Immature natural killer cell (primary cell): ENCODE measurements at places on chromosomes 4 and X.

- DNase-seq: peak; percentile 14
Observed at GRCh38 chrX:13646154-13646549, 6.8 kb upstream of the TCEANC start.

GRCh38 chr4:81499840-81500239 lies 28.1 kb upstream of the RASGEF1B start:
- DNase-seq: no peak

- no peak for DNase-seq
Observed at GRCh38 chr4:159171287-159171686, 68.4 kb downstream of the RAPGEF2 start.

- DNase-seq: no peak
Observed at GRCh38 chr4:158783785-158784184, 15.0 kb downstream of the FNIP2 start.

DNA sequence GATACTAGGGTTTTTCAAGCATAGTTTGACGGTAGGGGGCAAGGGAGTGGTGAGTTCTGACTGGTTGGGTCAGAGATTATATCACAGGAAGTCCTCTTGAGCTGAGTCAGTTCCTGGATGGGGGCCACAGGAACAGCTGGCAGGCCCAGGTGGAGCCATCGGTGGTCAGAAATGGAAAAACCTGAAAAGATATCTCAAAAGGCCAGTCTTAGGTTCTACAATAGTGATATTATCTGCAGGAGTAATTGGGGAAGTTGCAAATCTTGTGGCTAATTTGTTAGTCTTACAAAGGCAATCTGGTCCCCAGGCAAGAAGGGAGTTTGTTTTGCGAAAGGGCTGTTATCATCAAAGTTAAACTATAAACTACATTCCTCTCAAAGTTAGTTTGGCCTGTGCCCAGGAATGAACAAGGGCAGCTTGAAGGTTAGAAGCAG lies 159.3 kb downstream of the PTCHD1 start:
- DNase-seq: no peak

DNA sequence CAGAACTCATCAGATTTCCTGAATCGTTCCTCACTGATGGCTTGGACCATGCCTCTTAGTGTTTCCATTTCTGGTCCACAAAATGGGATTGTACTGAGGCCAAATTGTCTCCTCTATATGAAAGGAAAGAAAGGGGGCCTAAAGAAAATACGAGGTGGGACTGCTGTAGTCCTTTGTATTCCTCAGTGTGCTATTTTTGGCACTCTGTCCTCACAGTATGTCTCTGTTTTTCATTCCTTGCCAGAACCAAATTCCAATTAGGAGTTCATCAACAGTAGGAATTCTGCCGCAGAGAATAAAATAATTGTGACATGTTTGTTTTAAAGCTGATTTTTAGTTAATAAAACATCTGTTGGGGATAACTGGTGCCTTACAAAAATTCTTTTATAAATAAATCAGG lies 515.7 kb downstream of the SMARCA1 start:
- DNase-seq: no peak

GRCh38 chr4:12211636-12212035 lies 782.9 kb upstream of the HS3ST1 start:
- DNase-seq: no peak

GRCh38 chr4:10104211-10104990 lies 12.2 kb downstream of the WDR1 start:
- DNase-seq: no peak

GRCh38 chrX:84336646-84337045 lies 148.6 kb upstream of the RPS6KA6 start:
- no peak for DNase-seq

GRCh38 chr4:105709081-105709450 lies 482 bp downstream of the GSTCD start:
- no peak for DNase-seq

DNA sequence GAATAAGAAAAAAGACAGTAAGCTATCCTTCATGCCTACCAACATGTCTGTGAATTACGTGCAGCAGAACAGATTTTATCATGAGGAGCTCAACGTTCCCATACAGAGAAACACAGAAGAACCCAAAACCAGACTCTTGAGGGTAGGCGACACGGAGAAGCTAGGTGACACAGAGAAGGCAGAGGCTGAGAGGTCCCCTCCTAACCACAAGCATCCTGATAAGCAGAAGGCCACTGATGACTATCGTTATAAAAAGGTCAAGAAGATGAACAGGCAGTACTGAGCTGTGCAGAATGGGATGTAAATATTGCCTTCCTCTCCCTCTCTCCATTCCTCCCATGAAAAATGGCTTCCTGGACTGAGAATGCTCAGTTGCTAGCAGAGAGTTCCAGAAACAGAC lies 350.2 kb upstream of the BOD1L1 start:
- peak; percentile 7 for DNase-seq

DNA sequence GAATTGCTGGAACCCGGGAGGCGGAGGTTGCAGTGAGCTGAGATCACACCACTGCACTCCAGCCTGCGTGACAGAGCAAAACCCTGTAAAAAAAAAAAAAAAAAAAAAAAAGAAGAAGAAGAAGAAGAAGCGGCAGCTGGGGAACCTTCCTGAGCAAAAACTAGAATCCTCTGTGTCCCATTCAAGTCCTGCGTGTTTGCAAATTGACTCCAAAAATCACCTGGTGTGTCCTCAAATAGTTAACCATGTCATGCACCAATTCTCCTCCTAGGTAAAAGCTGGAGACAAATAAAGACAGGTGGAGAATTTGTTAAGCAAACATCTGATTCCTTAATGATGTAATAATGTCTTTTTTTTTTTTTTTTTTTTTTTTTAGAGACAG lies 31.9 kb upstream of the ASMTL start:
- no peak for DNase-seq

DNA sequence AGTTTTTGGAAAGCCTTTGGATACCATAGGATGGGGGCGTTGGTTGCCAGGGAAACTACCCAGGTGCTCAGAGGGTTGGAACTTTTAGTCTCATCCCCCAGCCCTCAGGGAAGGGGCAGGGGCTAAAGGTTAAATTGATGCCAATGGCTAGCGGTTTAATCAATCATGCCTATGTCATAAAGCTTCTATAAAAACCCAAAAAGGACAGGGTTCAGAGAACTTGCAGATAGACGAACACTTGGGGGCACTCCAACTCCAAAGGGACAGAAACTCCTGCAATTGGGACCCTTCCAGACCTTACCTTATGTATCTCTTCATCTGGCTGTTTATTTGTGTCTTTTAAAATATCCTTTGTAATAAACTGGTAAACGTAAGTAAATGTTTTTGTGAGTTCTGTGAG lies 30.0 kb upstream of the GPR173 start:
- DNase-seq: no peak

DNA sequence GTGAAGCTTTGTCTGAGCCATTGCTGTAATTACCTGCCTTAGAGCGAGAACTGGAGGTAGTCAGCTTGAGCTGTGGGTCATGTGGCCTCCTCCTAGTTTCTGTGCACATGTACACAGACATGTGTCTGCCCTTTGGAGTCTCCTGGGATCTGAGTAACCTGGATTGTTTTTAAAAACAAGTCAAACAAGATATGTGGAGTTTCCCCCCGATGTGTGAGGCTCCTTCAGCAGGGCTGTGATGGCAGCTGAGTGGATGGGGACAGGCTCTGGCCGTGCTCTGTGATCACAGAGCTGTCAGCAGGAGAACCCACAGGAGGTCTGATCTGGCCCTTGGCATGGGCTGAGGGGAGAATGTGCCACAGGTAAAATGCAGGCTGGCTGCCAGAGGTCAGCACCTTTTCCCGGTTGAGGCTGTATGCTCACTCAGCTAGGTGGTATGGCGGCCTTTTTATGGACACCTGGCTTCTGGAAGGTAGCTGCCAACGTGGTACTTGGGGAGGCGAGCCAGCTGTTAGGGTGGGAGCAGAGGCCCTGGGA lies 38.4 kb downstream of the NOP14 start:
- no peak for DNase-seq

- no peak for DNase-seq
Observed at GRCh38 chr4:126144543-126145237, 829.9 kb downstream of the FAT4 start.

DNA sequence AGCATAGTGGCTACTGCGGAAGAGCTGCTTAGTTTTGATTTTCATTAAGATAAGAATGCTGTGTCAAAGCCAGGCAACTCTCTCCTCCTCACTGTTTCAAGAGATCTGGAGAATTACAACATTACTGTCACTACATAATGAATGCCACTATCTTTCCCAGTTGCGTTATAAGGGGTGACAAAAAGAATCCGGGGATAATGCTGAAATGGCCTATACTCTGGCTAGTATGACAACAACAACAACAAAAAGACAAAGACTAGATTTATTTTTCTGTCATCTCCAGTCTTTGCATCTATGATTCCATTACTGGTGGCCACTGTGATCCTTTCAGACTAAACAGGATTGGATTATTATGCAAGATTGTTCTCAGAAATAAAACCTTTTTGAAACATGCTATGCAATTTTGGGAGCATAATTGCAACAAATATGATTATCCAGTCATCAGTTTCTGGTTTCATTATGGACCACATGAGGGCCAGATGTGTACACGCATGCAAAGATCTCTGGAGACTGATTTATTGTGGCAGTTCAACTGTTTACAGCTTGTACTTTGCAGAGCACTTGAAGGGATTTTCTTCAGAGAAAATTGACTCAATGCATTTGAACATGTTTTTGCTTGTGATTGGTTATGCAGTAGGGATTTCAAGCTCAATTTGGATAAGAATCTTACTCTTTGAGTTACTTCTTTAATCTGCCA lies 31.1 kb upstream of the SPANXB1 start:
- DNase-seq: no peak

DNA sequence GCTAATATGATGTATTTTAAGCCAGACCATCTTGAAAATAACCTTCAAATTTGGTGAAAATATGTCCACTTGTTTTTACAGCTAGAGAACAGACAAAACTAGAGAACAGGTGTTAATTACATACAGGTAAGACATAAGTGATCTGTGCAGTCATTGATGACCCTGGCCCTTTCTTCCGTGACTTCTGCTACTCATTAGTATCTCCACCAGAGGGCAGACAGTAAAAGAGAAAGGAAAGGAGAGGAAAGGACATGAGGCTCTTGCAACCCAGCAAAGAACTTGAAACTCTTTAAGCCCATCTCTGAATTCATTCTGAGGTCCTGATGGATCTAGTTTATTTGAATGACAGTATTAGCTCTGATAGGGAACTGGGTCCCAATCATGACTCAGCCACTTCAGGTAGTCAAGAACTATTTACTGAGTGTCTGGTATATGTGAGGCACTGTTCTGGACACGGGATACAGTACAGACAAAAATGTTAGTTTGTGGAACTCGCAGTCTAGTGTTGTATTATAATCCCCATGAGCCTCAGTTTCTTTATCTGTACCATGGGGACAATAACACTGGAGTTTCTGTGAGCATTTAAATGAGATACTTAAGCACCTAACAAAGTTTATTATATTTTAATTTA lies 121.0 kb upstream of the TEX13D start:
- peak; percentile 52 for DNase-seq

DNA sequence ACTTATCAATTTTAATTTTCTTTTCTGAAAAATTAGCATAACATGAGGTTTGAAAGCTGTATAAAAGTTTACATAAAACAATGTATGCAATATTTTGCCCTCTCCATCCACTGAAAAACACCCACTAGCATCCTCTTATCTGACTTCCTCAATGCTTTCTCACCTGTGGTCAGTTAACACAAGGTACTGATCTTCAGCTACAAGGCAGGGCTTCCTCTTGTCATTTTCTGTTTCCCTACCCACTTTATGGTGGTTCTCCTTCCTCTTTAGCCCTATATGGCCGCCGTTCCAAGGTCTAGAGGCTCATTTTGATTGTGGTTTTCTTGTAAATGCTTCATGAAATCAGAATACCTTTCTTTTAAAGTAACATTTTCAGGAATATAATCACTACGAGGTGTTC lies 618.6 kb upstream of the CPEB2 start:
- DNase-seq: peak; percentile 15

- no peak for DNase-seq
Observed at GRCh38 chrX:28058901-28059300, 77.7 kb upstream of the DCAF8L1 start.

DNA sequence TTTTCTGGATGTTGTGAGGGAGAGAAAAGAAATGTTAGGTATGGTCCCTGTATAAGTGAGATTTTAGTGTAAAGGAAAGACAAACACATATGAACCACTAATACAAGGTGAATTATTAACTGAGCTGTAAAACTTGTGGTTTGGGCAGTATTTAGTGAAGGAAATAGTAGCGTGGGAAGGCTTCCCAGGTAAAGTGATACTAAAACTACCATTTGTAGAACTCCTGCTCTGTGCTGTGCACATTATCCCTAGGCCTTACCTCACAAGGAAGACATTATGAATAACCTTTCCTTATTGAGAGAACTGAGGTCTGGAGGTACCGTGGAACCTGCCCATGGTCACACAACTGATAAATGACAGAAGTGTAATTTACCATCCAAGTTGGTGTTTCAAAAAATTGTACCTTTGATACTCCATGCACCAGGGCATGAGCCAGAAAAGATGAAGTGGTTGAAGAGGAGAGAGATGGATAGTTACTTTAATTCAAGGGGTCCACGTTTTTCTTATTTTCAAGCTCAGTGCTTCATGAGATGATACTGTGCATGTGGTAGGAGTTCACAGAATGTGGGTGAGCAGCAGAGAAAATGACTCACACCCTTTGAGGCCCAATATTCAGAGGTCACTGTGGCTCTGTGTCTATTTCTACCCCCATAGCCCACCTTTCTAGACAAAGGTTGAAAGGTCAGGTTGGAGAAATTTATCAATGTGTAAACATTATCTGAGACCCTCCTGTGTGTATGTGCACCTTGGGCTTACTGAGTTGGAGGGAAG lies 2.6 kb upstream of the VSIG4 start:
- no peak for DNase-seq

DNA sequence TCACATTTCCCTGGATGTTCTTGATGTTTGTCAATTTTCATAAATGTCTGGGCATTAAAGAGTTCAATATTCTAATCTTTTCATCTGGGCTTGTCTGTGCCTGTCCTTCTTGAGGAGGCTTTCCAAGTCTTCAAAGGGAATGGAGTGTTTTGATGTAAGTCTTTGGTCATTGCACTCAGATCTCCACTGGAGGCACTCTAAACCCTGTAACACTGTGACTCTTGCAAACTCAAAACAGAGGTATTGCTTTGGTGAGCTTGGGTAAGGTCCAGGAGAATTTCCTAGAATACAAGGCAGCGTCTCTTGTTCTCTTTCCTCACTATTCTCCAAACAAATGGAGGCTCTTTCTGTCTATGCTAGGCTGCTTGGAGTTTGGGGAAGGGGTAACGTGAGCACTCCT lies 1118.1 kb upstream of the PABPC4L start:
- DNase-seq: no peak

- peak; percentile 53 for DNase-seq
Observed at GRCh38 chr4:26884486-26884988, 23.9 kb downstream of the STIM2 start.

DNA sequence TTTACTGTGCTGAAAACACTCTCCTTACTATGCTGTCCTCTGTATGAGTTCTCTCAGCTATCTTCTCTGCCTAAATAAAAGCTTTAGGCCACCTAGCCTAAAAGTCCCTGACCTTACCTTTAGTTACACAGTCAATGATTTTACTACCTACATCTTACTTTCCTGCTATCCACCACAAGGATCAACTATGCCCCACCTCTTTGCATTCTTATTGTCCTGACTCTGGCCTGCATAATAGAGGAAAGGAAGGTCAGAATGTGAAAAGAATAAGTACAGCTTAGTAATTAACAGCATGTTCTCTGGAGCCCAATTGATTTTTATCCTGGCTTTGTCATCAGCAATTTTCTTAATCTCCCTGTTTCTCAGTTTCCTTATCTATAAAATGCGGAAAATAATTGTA lies 1257.8 kb downstream of the RPA4 start:
- DNase-seq: no peak

GRCh38 chr4:107578321-107578720 lies 141.7 kb downstream of the PAPSS1 start:
- no peak for DNase-seq
